ENCODE measurements at places on chromosomes 7 and 10.

GRCh38 chr10:95280637-95281036, 10.2 kb downstream of the PDLIM1 start:
- DNase-seq, result no peak

- no peak for DNase-seq
These were observed 63.1 kb upstream of the KCNIP2 start for GRCh38 chr10:101906586-101907183.

DNA sequence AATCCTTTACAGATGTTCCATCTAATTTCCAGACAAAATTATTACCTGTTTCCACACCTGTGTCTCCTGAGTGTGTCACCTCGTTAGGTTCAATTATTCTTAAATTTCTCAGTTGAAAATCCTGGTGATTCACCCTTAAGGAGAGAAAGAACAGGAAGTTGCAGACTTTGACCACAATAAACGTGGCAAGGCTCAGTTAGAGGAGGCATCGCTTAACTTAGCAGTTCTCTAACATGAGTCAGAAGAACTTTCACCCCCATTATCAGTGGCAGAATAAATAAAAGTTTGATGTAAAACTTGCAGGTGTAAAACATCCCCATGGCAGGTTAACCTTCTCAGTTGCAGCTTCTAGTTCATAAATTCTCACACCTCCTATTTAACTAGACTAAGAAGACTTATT, 8.3 kb downstream of the XPNPEP1 start:
- DNase-seq, result no peak

DNA sequence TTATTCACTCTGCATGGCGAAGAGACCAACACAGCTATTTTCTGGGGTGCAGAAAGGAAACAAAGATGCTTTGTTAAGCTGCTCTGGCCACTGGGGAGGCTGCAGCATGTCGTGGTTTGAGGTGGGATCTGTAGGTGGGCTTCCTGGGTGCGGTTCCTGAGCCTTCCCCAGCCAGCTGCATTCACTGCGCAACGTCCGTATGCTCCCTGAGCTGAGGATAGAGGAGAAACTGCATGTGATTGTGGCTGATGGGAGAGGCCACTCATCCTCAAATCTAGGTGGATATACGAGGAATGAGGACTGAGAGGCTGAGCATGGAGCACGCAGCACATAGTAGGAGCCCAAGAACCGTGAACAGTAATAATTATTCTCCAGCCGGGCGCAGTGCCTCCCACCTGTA, 9.9 kb upstream of the DNAAF5 start:
- DNase-seq, result no peak

DNA sequence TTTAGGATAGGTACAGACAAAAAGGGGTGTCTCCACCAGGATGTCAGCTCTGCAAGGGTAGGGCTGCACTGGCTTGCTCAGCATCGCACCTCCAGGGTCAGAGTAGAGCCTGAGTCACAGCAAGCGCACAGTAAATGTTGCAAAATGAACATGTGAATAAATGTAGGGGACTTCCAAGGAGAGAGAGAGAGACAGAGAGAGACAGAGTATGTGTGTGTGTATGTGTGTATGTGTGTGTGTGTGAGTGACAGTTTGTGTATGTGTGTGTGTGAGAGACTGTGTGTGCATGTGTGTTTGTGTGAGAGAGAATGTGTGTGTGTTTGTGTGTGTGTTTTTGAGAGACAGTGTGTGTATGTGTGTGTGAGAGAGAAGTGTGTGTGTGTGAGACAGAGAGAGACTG, 163.3 kb downstream of the RPS24 start:
- no peak for DNase-seq

DNA sequence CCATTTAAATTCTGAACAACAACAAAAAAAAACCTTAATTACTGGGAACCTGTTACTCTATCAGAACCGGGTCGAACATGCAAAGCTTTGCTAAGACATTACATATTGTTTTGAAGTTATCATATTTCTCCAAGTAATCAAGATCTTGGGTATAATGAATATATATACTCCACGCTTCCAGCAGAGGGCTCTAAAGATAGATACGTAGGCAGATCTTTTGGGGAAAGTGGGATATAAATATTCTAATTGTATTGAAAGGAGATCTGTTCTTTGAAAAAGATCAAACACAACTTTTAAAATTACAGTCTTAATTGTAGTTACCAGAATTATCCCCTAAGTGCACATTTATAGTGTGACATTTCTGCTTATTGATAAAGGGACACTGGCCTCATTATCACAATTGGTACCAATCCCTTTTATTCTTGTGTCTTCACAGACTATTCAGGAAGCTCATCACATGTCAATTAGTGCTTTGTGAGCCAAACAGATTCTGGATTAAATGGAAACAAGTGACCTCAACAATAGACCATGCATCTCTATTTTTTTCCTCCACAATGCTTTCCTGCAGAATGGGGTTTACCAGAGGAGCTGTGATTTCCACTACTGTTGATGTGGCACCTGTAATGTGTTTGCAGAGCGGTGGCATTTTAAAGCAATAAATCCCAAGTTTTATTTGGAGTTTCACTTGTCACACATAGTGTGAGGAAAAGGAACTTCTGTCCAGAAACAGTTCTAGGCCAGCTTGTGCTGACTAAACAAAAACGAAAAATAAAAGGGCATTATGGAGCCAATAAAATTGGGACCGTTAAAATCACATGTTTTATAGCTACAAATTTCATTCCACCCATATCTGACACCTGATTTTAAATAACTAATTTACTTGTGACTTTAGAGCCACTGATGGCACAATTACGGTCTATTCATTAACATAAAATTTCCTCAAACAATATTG, 122.4 kb downstream of the CTTNBP2 start:
- DNase-seq, result no peak

DNA sequence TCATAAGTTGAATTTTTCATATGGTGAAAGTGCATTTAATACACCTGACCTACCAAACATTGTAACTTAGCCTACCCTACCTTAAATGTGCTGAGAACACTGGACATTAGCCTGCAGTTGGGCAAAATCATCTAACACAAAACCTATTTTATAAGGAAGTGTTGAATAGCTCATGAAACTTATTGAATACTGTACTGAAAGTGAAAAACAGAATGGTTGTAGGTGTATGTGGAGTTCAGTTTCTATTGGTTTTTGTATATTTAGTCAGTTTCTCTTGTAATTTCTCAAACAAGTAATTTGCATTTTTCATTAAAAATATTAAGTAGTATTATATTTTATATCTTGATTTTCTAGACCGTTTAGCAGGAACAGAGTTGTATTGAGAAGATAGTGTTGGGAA, 15.3 kb downstream of the CCDC7 start:
- DNase-seq, result no peak

GRCh38 chr10:21368728-21369425, 156.6 kb downstream of the SKIDA1 start:
- DNase-seq, result no peak

DNA sequence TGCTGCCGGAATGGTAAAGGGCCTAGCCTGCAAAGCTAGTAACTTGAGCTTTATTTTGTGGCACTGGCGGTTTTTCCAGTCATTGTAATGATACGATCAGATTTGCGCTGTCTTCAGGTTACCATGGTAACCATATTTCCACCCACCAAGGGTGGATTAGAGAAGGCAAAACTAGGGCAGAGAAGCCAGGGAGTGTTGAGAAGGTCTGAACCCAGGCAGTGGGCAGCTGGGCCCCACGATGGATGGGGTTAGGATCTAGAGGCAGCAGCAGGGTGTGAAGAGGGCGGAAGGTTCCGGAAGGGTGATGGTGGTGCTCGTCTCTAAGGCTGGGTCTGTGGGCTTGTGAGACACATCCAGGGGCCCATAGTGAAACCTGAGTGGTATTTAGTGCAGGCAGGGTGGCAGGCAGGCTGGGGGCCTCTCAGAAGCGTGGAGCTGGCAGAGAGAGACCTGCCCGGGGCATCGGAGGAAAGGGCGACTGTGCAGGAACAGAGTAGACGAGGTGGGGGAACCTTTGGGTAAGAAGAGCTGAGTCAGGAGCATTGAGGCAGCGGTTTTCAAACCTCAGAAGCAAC, 87.9 kb upstream of the GTF2I start:
- no peak for DNase-seq

GRCh38 chr7:129801882-129802281, 150.9 kb downstream of the UBE2H start:
- DNase-seq, result no peak

GRCh38 chr10:3231951-3232730, 59.6 kb upstream of the PITRM1 start:
- DNase-seq, result no peak

DNA sequence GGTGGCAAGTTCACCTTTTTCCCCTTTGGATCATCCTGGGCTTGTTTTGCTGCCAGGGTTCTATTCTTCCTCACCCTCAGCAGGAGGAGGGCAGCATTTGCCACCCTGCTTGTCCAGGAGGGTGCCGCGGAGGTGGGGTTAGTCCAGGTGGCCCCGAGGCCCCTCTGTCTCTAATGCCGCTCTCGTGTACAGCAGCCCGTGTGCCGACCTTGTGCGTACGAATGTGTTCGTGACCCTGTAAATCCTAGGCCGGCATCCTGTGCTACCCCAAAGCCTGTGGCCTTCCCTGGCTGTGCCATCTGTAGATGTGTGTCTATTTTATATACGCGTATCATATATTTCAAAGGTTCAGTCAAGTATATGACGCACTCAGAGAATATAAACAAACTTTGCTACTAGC, 10.6 kb downstream of the IQCE start:
- no peak for DNase-seq

GRCh38 chr10:794382-794956, 105.0 kb upstream of the DIP2C start:
- no peak for DNase-seq

GRCh38 chr7:78472519-78472918, 673.9 kb downstream of the PHTF2 start:
- DNase-seq, result no peak

DNA sequence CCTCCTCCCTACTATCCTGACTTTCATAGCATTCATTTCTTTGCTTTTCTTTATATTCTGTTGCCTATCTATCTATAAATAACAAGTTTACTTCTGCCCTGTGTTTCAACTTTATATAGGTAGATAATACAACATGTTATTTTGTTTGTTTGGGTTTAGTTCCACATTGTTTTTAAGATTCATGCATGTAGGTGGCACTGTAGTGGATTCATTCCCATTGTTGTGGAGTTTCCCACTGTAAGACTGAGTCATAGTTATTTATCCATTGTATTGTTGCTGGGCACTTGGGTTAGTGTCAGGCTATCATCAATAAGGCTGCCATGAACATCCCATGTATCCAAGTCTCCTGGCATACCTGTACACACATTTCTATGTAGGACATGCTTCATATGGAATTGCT, 127.7 kb downstream of the ARHGAP22 start:
- DNase-seq, result no peak

DNA sequence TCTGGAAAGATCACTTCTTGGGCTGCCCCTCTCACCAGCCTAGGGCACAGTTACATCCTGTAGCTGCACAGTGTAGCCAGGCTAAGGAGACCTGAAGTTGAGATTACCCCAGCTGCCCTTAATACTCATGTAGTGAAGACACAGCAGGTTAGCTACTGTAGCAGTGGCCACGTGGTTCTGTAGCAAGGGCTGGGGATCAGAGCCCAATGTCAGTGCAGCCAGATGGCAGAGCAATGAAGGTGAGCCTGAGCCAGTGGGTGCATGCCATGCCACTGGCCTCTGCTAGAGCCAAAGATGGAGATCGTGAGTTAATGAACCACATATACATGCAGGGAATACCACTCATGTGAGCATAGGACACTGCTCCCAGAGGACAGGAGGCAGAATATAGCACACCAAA, 15.5 kb downstream of the AMPH start:
- DNase-seq, result no peak

GRCh38 chr7:47557694-47558670, 23.9 kb downstream of the TNS3 start:
- DNase-seq, result no peak

DNA sequence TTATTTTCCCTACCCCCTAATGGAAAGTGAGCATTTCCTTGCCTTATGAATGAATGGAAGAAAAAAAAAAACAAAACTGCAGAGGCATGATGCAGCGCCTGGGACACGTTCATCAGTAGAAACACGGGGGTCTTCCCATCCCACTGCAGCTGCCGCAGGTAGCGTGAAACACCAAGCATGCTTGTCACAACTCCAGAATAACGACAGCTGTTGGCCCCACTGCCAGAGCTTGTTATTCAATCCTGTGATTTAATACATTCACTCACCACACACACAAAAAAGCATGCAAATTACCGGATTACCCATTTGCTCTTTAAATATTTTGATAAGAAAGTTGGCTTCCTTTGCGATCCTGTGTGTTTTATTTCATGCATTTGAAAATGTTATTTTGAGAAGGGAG, 48.4 kb upstream of the GNA12 start:
- peak; percentile 38 for DNase-seq

DNA sequence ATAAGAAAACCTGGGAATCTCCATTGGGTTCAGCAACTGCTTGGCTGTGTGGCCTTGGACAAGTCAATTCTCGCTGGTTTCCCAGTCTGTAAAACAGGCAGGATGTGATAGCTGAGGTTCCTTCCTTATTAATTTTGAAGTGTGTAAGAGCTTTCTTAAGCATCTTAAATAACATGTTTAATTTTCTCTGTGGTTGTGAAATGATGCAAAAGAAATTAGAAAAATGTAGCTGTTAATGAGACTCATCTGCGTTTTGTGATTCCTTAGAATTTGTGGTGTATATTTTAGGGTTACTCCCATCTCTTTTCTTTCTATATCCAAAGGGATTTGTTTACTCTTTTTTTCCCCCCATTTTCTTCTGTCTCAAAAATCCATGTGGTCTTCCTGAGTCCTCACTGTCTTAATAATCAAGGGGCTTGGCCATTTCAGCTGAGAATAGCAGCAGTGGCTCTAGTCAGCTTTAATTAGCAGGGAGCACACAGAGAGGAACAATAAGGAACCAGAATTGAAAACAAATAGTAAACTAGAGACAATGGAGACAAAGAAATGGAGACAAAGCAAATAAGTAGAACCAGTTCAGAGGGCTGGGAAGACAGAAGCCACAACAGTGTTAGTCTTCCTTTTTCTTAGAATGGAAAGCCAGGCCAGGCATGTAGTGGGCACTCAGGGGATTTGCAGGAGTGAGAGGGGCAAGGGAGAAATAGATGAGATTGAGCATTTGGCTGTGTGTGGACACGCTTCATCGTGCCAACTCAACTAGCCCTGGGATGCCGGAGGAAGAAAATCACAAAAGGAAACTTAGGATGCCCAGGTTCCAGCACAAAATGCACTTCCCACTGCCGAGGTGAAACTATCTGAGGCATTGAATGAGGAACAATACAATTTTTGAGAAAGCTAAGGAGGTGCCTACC, 93.9 kb downstream of the CHN2 start:
- DNase-seq, result no peak

- no peak for DNase-seq
These were observed 22.1 kb downstream of the NCAPG2 start for GRCh38 chr7:158682456-158682855.

DNA sequence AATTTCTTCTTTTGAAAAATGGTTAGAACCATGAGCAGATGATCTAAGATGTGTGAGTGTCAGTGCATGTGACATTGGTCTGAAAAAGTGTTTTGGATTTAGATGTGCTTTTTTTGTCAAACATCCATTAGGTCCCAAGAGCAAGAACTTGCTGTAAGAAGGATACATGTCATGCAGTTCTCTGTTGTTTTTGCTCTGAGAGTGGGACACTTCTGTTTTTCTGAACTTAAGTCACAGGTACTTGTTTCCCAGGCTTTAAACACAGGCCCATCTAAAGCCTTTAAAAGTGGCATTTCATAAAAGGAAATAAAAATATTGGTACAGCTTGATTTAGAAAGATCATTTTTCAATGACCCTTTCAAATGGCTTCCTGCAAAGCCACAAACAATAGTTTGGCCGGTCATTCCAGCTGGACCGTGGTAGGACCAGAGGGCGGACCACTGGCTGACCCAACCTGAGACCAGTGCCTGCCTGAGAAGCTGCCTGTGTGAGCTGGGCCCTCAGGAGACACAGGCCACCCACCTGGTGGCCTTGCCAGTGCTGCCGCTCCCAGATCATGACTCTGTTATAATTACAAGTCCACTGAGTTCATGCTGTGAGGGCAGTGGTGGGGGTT, 92.7 kb downstream of the EEPD1 start:
- DNase-seq, result no peak
